Mammary microvascular endothelial cell (primary cell): ENCODE measurements at places on chromosomes 2 and 18. TPM values are rescaled to one million over a fixed set of nuclear protein-coding genes. Genes with fewer than 3 reads are reported as not detected.

Gene PLCL1
- total RNA-seq = 2.0 and 3.2 TPM in 2 replicates

Gene ZNF892
- 2.5 and 2.6 TPM in 2 replicates for total RNA-seq

Gene TWIST2
- 0.10 and 0.20 TPM in 2 replicates for total RNA-seq

Gene LIPG
- 87.9 and 106 TPM in 2 replicates for total RNA-seq

Gene TUBB8B
- total RNA-seq = not detected in 2 replicates

Gene ZBTB7C
- total RNA-seq = not detected in 2 replicates

Gene LYPD6B
- not detected in 2 replicates for total RNA-seq

Gene RTP5
- total RNA-seq = not detected in 2 replicates

Gene PFN4
- 0.69 TPM in 1 of 2 replicates, not detected in the other for total RNA-seq

Gene ANKRD30BL
- not detected in 2 replicates for total RNA-seq

Gene FKBP1B
- total RNA-seq = 15.6 and 21.6 TPM in 2 replicates

Gene MDH1B
- not detected in 2 replicates for total RNA-seq

Gene IFIH1
- total RNA-seq = 24.5 and 26.0 TPM in 2 replicates

Gene UGT1A5
- not detected in 2 replicates for total RNA-seq

Gene RGPD4
- total RNA-seq = not detected in 2 replicates

Gene ALPG
- 0.07 TPM in 1 of 2 replicates, not detected in the other for total RNA-seq

Gene IL1R2
- not detected in 2 replicates for total RNA-seq

Gene NETO1
- not detected in 2 replicates for total RNA-seq

Gene CPS1
- total RNA-seq = 1.3 and 1.5 TPM in 2 replicates
